ENCODE measurements at places on chromosomes 7 and 10. TPM values are rescaled to one million over a fixed set of nuclear protein-coding genes. Genes with fewer than 3 reads are reported as not detected.

GRCh38 chr7:103119791-103120291 lies 29.1 kb downstream of the NAPEPLD start:
- DNase-seq: no peak

GRCh38 chr7:107007007-107007891 lies 37.3 kb upstream of the PRKAR2B start:
- no peak for DNase-seq

Gene ASIC3
- total RNA-seq: 3.9 TPM

Gene CAMK2B
- 0.80 TPM for total RNA-seq

Gene INMT
- total RNA-seq: 200 TPM
